ENCODE measurements at places on chromosomes 6 and 20.

DNA sequence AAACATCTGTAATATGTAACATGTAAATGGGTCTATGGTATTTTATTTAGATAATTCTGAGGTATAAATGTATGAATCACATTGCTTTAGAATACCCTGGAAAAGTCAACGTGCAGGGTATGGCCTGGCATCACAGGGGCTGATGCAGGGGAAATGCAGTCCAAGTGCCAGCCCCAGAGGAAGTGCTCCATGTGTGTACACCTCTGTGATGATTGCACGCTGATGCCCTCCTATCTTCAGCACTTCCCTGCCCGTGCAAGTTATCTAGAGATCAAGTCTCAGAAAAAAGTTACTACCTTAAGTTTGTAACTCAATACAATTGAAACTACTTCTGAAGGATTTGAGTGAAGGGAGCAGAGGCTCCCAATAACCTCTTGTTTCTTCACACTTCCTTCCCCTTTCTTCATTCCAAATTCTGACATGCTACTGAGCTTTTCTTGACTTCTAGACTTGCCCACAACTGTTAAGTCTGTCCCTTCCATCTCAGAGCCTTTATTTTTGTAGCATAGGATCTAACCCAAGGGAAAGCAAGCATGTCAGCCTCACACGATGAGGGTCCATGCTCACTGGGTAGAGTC lies 2.2 kb downstream of the SMLR1 start:
- no peak for DNase-seq

DNA sequence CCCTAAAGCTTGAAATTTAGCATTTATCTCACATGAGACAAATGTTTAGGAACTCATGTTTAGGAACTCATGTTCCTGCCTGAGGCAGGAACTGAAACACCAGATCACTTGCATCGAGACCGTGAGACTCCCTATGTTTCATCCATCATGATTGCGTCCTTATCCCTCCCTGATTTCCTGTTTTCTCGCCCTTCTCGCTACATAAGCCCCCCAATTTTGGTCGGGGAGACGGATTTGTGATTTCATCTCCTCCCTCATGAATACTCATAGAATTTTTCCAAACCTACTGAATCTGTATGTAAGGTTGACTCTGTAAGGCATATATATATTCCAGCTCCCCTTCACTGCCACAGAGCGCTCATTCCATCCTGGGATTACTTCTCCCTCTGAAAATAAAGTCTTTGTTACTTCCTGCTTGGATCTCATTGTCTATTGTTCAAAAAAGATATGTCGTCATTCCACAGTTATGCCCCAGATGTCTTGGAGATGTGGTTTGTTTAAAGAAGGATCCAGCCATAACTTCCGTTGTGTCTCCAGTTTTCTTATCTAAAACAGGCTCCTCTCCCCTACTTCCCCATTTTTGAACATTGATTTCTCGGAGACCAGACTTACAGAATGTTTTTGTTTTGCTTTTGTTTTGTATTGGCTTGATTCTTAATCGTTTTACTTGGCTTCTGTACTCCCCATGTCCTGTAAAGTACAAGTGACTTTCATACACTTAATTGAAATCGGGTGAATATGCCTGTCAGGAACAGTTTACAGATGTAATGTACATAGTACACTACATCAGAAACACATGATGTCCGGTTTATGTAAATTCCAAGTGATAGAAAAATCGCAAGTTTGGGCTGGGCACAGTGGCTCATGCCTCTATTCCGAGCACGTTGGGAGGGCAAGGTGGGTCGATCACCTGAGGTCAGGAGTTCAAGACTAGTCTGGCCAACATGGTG lies 118.7 kb downstream of the HFE start:
- peak; percentile 94 for DNase-seq

GRCh38 chr6:152049502-152049901 lies 242.0 kb downstream of the ESR1 start:
- no peak for DNase-seq

DNA sequence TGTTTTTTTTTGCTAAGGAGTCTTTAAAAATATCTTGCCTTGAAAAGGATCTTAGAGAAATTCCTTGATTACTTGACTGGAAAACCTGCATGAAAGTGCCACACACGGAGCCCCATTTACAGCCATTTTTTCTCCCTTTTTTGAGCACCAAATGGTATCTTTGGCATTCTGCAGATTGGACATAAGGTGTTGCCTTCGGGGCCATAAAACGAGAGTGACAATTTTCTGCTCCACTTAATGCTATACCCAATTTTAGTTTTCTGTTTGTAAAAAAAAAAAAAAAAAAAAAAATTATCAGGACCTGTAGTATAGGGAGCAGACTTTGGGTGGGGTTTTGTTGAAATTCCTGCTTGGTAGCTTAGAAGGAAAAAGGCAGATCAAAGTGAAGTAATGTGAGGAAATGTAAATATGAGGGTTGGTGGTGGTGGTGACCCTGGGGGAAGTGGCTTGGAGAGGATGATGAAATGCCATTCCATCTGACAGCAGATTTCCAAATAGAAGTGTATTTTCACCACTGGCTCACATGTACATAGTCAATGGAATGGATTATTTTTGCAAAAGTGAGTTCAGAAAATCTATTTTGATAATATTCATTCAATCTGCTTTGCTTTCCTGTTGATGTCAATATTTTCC lies 212.1 kb upstream of the SOX4 start:
- no peak for DNase-seq

DNA sequence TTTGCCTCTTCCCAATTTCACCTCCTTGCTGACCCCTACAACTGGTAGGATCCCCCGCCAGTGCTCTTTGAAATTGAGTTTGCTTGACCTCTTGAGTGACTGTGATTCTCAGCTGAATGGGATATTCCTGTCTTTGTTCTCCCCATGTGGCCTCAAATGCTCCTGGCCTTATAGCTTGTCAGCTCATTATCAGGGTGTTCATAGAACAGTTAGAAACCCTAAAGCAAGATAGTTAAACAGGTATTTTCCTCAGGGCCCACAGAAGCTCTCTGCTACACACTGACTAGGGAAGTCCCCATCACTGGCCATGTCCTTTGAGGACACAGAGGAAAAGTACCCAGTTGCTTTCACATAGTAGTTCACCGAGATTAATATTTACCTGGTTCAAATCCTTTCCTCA lies 211.5 kb upstream of the DTNBP1 start:
- DNase-seq = no peak

DNA sequence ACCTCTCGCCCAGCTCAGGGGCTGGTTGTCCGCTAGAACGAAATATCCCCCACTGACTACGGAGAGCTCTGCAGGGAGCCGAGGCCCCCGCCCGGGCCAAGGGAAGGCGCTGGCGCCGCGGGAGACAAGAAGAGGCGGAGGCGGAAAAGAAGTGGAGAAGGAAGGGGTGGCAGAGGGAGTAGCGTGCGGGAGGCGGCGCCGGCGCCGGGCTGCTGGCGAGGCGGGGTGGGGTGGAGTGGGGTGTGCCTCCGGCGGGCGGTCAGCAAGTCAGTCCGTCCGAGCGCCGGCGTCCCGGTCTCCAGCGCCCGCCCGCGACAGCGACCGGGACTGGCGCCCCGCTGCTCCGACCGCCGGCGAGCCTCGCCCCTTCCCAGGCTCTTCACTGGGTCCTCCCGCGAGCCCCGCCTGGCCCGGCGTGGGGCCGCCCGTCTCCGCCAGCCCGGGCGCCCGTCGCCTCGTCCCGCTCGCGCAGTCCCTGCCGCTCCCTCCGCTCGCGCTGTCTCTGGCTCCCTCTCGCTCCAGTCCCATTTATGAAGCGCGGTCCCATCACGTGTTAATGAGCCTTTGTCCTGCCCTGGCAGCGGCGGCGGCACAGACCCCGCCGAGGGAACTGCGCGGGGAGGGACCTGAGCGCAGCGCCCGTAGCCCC lies at the start of gene CNR1:
TSS of gene CNR1 (minus strand) at position 504 of the 649 bp plus-strand sequence. CDS start 21,073 bp downstream, outside the sequence.
- DNase-seq = no peak

DNA sequence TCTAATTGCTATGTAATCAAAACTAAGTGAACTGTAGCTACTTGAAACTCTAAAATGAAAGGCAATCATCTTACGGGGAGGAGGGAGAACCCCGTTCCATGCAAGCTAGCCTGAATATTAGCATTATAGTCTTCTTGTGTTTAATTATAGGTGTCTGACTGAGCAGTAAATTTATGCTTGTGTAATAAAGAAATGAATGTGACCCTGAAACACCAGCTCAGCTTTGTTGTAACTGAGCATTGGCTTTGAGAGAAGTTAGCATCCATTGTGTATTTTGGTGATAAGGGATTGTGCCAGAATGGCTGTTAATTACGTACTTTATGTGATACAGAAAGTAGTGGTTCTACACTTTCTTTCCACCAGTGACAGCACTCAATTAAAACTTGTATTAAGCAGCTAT lies 86.9 kb downstream of the QKI start:
- no peak for DNase-seq

GRCh38 chr6:37624606-37625574 lies 72.8 kb downstream of the MDGA1 start:
- DNase-seq = no peak

DNA sequence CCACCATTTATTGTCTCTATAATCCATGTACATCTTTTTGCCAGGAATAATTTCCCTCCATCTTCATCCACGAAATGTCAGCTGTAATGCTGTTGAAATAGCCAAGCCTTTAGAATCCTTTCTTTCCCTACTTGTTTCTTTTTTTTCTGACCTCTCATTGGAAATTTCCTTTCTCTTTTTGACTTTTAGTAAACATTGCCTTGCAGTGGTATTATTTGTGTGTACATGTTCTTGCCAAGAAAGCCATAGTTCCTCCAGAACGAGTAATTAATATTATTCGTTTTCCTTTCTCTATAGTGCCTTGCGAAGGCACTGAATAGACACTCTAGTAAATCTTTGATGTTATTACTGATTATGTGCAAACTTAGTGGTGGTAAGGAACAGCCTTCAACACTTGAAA lies 282.2 kb downstream of the GJA1 start:
- no peak for DNase-seq

GRCh38 chr6:25186919-25187318 lies 92.3 kb upstream of the CARMIL1 start:
- DNase-seq = no peak

- DNase-seq = no peak
Observed at GRCh38 chr6:43052842-43053544, 658 bp downstream of the CUL7 start.
